ENCODE measurements at places on chromosomes 5 and 9. TPM values are rescaled to one million over a fixed set of nuclear protein-coding genes. Genes with fewer than 3 reads are reported as not detected.

GRCh38 chr9:113361304-113362018 lies 12.1 kb downstream of the BSPRY start:
- no peaks in the 10 kb centered on the region for H3K4me1 ChIP-seq
- DNase-seq: no peak
- no peak overlapping the region for H3K27ac ChIP-seq
- no peaks in the 10 kb centered on the region for H3K36me3 ChIP-seq

Gene CDO1
- total RNA-seq: 25.4 TPM

GRCh38 chr5:150434464-150434863 lies 15.1 kb downstream of the RPS14 start:
- no peak overlapping the region for H3K4me3 ChIP-seq
- DNase-seq: no peak

Gene CDK9
- total RNA-seq: 87.5 TPM

Gene PCDHGA3
- 0.39 TPM for total RNA-seq

DNA sequence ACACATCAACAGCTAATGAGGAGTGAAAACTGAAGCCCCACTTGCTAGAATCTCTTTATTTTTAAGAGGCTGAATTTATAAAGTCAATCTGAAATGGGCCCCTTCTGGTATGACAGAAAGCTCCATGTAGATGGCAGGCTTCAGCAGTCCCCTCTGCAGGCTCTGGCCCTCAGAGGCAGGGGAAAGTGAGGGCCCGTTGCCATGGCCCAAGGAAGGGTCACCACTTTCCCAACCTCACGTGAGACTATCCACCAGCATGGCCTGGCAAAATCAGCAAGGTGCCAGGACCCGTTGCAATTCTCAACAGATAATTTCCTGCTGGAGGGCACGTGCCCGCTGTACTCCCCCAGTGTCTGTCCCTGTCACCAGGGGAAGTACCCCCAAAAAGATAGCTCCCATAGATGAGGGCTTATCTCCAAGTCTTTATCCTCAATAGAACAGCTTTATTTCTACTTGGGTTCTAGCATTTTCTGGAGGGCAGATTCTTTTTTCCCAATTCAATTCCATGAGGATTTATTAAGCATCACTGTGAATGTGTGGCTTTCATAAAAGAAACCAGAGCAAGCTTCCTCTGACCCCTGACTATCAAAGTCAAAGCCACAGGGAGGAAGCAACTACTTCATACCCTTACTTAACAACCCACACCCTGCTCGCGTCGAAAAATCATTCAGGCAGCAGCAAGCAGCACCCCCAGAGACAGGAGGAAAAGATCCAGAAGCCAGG lies 85.4 kb upstream of the FSTL4 start:
- H3K27me3 ChIP-seq: no peaks in the 10 kb centered on the region
- no peaks in the 10 kb centered on the region for H3K36me3 ChIP-seq
- no peak for DNase-seq
- no peaks in the 10 kb centered on the region for H3K4me1 ChIP-seq

Gene IL5
- not detected for total RNA-seq

DNA sequence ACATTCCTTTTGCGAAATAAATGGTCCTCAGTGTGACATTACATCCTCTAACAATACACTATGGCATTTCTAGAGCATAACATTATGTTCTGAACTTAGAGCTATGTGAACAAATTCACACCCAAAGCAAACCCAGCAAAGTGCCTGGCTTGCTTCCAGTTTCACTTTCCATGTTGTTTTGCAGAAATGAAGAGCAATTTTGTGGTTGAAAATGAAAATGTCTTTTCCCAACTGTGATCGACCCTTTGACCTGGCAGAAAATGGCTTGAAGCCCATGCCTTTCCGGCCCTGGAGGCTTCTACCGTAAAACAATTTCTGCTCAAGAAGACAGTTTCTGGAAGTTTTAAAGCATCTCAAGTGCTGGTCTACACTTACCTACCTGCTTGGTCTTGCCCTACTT lies 344.7 kb upstream of the RGMB start:
- H3K4me1 ChIP-seq: peaks cover 5% of the 10 kb centered on the region
- no peak for DNase-seq
- H3K27me3 ChIP-seq: no peaks in the 10 kb centered on the region
- H3K4me3 ChIP-seq: no peak overlapping the region
- H3K36me3 ChIP-seq: no peaks in the 10 kb centered on the region

All from H1 (cell line).